ENCODE measurements at places on chromosomes 1 and 21.
A peak's percentile ranks its signal among the peaks of the same experiment; 100 is the strongest.

DNA sequence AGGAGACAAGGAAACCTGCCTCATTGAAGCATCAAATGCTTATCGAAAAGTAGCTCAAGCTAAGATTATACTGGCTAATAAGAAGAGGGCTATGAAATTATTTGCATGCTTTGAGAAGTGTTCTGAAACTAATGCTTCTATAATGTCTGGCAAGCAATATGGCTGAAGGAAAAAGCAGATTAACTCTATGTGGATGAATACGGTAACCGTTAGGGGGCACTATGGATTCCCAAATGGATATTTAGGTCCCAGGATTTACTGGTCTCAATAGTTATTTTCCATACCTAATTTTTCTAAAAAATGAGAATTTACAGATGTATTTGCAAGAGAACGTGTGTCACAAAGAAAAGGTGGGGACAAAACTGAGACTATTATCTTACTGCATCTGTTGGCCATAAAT, 34.6 kb upstream of the RRP15 start:
- DNase-seq = no peak

DNA sequence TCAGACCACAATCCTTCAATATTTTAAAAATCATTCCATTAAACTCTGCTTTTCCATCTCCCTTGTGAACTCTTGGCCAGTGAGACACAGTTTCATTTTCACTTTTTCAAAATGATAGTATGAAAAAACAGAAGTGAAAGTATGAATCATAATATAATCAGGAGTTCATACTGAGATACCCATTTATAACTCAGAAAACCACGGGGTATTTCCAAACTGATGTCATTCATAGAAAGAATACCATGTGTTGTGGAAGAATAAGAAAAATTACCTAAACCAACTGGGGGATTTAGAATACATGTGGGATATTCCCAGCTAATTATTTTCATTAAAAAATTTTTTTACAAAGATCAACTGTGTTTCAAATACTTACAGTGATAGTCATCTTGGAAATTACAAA, 149.9 kb downstream of the MRPL39 start:
- no peak for DNase-seq

DNA sequence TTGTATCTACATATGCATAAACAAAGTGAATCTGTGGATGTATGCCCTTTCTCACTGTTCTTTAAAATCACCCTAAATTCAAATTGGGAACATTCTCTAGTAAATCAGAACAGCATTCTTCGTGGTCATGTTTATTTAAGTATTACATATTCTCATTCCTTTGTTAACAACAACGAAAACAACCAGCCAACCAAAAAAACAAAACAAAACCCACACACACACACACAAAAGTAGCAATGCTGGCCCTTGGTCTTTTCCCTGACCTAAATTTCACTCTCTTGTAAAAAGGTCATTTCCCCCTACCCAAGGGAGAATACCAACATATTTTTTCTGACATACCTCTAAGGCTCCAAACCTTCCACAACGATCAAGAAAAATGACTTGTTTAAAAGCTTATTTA, 102.6 kb downstream of the NRIP1 start:
- no peak for DNase-seq

DNA sequence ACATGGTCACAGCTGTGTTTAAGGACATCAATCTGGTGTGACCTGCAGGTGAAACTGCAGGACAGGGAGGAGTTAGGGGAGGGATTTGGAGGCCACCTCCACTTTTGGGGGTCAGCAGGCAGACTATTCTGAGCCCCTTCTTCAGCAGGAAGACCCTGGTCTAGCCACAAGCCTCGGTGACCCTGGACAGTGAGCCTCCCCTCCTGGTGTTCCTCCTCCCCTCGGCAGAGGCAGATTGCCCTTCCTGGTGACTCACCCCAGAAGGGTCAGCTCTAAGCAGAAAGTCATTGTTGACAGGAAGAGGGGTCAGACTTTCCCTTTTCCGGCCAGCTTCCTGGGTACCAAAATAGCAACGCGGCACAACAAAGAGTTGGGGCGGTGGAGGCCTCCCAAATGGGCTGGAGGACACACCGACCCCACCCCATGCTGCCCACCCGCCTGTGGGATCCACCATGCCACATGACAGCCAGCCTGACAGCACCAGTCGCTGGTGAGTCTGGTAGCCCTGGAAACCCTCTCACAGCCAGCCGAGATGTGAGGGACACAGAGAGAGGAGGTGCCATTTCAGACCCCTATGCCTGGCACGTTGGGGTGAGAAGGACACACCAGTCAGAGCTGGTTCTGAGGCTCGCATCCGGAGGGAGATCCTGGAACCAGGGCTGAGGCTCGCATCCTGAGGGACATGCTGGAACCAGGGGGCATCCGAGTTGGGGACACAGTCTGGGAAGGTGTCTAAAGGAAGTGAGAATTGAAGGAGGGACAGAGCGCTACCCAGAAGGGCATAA, 14.7 kb upstream of the CSF1 start:
- peak; percentile 43 for DNase-seq

All from naive thymus-derived CD4-positive, alpha-beta T cell (primary cell).